Iris pigment epithelial cell (primary cell): ENCODE measurements at places on chromosomes 1 and 21.
A peak's percentile ranks its signal among the peaks of the same experiment; 100 is the strongest.

DNA sequence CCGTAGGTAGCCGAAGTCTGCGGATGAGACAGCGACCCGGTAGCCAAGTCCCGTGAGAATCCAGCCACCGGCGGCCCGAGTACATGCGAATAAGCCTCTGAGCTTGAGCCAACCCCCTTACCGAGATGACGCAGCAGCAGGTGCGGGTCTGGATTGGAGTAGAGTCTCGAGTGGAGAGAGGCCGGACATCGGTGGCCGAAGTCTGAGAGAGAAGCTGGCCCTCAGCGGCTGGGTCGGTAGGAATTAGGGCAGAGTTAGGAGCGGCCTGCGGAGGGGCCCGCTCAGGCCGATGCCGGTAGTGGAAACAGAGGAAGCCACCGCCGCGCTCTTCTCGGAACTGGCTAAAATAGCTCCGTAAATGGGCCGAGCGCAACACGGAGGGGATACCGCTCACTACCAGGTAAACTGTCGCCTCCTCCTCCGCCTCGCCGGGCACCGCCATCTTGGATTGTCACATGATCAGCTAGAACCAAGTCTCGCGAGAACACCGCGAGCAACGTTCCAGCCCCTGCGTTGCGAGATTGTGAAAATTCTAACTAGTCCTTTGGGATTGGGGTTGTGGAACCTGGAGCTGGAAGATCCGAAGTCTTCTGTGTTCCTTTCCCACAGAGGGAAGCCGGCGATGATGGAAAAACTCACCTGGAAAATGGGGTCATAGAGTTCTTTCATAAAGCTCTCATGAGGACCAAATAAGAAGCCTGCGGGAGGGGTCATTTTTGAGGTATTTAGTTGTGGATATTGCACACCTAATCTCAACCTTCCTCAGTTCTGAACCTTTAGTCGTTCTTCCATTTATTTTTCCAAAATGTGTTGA is at the start of gene GPATCH3:
GPATCH3 (minus strand) TSS at position 467 of the 814 bp plus-strand sequence; CDS start at position 442, 25 bp downstream.
- DNase-seq: peak; percentile 92

GRCh38 chr1:8307628-8308027 is 10.3 kb upstream of the SLC45A1 start:
- no peak for DNase-seq

- DNase-seq: peak; percentile 40
Observed at GRCh38 chr1:75233302-75233929, 99.2 kb downstream of the LHX8 start.

DNA sequence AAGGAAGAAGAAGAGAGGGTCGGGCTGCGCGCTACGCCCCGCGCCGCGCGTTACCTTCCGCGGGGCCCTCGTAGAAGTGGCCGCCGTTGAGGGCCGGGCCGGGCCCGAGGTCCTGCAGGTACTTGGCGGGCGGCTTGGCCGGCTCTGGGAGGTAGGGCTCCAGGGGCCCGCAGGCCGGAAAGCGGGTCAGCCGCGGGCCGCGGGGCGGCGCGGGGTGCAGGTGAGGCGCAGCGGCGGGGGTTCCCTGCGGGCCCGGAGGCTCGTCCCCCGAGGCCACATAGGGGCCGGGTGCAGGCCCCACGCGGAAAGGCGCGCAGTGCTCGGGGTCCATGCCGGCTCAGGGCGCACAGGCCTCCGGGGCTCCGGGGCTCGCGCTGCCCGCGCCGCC is 196 bp downstream of the ALX3 start:
- no peak for DNase-seq

GRCh38 chr1:32013386-32014198 is at the start of gene KHDRBS1:
KHDRBS1 (plus strand) TSS chr1:32013868; CDS start chr1:32013996, 128 bp downstream.
- DNase-seq: peak; percentile 97

GRCh38 chr1:112992780-112993179 is 36.8 kb upstream of the SLC16A1 start:
- DNase-seq: peak; percentile 23

DNA sequence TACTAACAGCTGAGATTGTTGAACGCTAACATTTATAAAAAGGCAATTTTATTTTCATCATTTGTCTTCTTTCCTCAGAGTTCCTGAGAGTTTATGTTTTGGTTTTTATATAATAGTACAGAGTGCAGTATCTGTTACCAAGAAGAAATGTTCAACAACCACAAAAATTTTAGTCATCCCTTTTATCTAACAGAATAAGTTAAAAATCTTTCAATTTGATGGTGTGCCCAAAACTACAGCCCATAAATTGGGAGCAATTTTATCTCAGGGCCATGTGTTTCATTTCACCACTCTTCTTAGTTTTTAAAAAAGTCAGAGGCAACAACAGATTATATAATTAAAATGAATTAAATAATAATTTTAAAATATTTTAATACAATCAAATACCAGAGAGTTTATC is 37.1 kb downstream of the NEXN start:
- peak; percentile 29 for DNase-seq

DNA sequence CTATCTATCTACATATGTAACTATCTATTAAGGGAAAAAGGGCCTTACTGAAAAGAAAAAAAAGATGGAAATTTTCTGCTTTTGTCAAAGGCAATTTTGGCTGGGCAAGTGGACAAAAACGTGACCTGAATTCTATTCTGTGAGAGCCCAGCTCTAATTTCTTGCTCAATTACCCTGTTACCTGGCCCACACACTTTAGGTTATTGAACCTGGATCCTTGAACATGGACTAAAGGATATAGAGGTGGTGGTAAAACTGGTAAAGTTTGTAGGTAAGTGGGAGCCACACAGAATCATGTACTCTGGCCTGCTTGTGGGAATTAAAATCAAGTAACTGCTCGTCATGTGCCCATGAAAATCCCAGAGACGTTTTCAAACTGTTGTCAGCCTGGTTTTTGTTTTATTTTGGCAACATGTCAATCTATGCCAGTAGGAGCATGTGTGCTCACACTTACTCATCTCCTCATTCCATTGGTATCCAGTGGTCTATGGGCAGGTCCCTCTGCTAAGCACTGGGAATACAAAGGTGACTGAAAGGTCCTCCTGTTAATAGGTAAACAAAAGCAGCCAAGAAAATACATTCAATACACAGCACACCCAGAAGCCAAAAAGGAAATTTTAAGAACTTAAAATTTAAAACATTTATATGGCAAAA is 113.7 kb upstream of the WARS2 start:
- DNase-seq: no peak

DNA sequence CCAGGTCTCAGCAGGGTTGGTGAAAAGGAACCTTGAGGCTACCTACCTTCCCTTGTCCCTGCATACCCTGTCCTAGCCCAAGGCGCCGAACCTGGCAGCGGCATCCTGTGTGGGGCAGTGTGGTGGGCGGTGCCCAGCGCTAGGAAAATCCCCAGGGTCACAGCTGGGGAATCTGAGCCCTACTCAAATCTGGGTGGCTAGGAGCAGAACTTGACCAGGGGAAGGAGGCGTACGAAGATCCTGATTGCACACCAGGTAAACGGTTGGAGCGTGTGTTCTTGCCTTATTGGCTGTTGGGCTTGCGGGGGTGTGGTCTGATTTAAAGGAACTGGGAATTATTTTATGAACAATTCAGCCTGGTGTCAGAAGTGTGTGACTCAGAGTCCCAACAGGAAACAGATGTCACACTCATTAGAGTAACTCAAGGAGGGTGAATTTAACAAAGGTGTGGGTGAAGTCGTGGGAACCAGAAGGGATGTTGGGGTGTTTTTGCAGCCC is 118.6 kb downstream of the LRIG2 start:
- no peak for DNase-seq

- no peak for DNase-seq
Observed at GRCh38 chr1:25194054-25194453, 38.2 kb downstream of the SYF2 start.

DNA sequence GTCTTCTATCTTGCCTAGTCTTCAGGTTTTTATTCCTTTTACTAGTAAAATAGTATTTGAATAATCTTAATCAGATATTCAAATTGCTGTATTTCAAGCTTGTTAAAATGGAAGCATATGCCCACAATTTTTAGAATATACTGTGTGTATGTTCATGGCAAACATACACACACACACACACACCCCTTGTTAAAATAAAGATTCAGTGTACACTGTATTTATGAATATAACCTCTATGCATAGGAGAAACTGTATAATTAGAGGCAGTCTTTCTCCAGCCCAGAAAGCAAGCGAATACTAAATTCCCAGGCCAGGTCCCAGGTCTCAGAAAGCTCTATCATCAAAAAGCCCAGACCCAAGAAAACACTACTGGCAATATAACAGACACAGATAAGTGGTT is 57.8 kb downstream of the JAK1 start:
- DNase-seq: no peak

DNA sequence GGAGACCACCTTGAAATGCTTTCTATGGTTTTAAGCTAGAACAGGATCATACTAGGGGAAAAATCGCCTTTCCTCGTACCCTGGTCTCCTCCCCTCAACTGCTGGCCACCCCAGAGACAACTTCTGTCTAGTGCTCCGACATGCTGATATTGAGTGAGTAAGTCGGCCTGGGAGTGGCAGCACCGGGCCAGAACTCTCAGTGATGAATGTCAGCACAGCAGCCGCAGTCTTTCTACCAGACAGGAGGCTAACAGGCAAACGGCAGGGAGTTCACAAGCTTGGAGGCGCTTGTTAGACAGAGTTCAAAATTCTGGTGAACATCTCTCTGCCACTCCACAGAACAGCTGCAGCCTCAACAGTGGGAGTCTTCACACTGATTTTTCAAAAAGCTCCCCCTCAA is 716.9 kb downstream of the ADGRL2 start:
- DNase-seq: peak; percentile 0

GRCh38 chr1:98766255-98766654 is 104.7 kb downstream of the SNX7 start:
- DNase-seq: no peak

GRCh38 chr21:41242238-41242829 is 74.3 kb upstream of the FAM3B start:
- DNase-seq: no peak

- no peak for DNase-seq
Observed at GRCh38 chr1:30472009-30472408, 251.4 kb downstream of the MATN1 start.

GRCh38 chr1:7534061-7534825 is 236.9 kb upstream of the VAMP3 start:
- no peak for DNase-seq

GRCh38 chr21:39000496-39000895 is 182.8 kb downstream of the PSMG1 start:
- no peak for DNase-seq

- DNase-seq: no peak
Observed at GRCh38 chr1:119139403-119139802, 1.1 kb downstream of the WARS2 start.

DNA sequence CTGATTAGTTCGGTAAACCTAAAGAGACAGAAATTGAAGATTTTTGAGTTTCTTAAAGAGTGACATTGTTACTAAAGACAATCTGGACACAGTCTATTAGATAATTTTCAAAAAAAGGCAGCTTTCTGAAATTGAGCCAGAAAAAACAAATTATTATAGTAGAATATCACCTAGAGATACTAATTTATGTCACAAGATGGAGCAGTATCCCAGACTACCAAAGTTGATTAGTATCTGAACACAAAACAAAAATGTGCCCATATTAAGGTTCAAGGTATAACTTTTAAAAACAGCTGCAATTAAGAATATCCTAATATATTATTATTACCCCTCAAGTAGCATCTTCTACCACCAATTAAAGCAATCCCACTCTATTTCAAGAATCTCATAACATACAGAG is 40.5 kb upstream of the SYT2 start:
- no peak for DNase-seq

- DNase-seq: peak; percentile 26
Observed at GRCh38 chr1:197619008-197619640, 156.2 kb downstream of the DENND1B start.

GRCh38 chr21:40985370-40985769 is 138.4 kb upstream of the DSCAM start:
- DNase-seq: no peak

- no peak for DNase-seq
Observed at GRCh38 chr1:11358984-11359383, 86.0 kb downstream of the UBIAD1 start.

DNA sequence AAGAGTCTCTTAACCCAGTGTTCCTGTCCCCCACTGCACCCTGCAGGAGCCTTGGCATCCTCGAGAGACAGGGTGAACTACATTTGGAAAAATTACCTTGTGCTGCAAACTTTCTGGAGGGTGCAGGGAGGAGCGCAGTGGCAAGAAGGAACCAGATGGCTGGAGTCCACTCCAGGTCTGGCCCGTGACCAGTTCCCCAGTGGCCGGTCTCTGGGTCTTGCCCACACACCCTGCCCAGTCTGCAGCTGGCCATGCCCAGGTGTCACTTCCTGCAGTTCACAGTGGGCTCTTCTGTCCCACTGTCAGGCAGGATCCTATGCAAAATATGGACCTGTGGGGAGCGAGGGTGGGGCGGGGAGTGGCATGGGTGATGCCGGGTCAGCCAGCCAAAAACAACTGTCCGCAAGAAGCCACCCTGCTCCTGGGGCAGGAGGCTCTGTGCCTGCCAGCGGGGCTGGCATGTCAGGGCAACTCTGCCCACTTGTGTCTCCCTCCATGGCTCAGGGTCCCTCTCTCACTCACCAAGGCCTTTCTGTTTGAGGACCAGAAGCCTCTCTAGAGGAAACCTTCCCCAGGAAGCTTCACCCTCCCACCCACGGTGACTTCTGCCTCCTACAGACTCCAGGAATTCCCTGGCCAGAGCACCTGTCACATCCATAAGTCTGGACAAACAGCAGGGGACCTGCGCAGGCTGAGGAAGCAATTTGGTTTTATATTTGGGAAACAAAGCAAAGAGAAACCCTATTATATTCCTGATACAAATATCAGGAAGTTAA is 55.6 kb downstream of the KIF21B start:
- no peak for DNase-seq
